ENCODE measurements at places on chromosomes 13 and 19. TPM values are rescaled to one million over a fixed set of nuclear protein-coding genes. Genes with fewer than 3 reads are reported as not detected.
A peak's percentile ranks its signal among the peaks of the same experiment; 100 is the strongest.

GRCh38 chr13:39521701-39522100 lies 81.3 kb downstream of the LHFPL6 start:
- peak; percentile 43 for DNase-seq

The ZNF675 gene
- 8.6 TPM for total RNA-seq

DNA sequence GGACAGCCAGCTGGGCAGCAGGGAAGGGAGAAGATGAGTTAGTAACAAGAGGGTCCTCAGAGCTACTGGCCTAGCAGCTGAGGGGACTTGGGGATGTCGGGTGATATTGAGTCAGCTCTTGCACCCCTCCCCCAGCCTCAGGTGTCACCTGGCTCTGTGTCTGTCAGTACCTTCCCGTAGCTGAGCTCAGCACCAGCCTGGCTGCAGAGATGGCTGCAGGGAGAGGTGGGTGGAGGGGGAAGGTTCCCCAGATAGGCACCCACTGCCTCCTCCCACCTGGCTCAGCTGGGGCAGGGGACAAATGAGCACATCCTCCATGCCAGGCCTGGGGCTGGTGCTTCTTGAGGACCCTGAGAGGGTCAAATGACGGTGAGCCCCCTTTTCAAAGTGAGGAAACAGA lies 6.8 kb upstream of the KPTN start:
- DNase-seq, result no peak

GRCh38 chr19:46066471-46066870 lies 25.7 kb upstream of the IGFL4 start:
- no peak for DNase-seq

DNA sequence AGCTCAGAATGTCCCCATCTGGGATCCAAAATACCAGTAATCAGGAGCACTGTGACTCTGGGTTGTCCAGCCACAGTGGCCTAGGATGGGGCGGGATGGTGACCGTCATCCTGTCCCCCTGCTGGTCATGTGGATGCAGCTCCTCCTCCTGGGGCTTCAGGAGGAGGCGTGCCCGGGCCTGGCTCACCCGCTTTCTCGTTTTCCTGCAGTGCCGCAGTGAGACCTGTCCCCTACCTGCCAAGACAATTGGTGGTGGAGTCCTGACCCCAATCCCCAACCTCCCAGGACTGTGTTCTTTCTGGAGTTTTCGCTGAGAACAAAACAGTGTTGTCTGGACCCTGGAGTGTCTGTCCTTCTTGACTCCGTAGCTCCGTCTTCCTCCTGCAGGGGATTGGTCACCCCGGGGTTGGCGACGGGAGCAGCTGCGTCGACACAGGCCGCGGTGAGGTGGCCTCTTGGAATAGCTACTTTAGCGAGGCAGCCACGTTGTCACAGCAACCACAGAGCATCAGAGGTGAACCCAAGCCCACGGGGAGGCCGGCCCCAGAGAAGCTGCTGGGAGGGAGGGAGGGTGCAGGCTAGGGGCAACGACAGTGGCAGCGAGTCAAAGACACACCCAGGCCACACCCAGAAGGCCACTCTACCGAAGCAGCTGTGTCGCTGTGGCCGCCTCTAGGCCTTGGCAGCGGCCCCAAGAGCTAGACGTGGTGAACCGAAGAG lies 10.2 kb upstream of the EMC10 start:
- peak; percentile 90 for DNase-seq

DNA sequence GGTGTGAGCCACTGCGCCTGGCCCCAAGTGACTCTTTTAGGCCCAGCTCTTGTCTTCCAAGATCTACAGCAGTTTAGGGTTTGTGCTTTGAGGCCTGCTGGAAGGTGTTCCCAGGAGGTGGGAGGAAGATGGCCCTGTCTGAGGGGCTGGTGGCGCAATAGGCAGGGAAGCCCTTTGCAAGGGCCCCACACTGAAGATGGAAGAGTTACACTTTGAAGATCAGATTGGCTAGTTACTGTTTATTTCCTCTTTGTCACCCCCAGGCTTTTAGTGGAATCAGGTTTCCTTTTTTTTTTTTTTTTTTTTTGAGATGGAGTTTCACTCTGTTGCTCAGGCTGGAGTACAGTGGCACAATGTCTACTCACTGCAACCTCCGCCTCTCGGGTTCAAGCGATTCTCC lies 1.9 kb upstream of the RABAC1 start:
- no peak for DNase-seq

The KLK10 gene
- not detected for total RNA-seq

DNA sequence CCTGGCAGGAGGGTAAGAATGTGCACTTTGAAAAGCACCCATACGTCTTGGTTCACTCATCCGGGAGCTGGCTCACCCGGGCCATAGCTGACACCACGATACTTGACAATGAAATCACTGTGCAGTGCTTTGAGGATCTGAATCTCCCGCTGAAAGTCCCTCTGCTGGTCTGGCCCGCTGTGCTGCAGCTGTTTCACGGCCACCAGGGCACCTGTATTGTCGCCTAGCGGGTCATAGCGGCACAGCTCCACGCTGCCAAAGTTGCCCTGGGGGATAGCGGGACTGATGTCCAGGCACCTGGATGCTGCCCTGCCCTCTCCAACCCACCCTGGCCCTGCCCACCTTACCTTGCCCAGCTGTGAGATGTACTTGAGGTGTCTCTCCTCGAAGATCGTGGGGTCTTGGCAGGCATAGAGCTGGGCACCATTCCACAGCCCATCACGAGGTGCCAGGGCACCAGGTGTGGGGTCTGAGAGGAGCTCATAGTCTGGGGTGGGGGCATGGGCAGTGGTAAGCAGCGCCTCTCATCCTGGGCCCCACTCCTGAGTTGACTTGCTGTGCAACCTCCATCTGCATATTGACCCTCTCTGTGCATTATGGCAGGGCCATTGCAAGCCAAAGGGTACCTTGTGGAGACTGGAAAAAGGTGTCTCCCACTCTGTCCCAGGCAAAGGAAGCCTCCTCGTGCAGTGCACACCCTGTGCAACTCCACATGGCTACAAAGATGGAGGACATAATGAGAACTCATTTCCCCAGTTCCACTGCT lies 11.3 kb upstream of the INSL3 start:
- no peak for DNase-seq

The PSG1 gene
- total RNA-seq, result 0.80 TPM

- DNase-seq, result no peak
These were observed 93.5 kb downstream of the ZDHHC20 start for GRCh38 chr13:21365574-21365973.

GRCh38 chr13:59607780-59608233 lies 555.9 kb downstream of the DIAPH3 start:
- no peak for DNase-seq

GRCh38 chr19:55463583-55464031 lies 944 bp downstream of the C19orf85 start:
- no peak for DNase-seq

DNA sequence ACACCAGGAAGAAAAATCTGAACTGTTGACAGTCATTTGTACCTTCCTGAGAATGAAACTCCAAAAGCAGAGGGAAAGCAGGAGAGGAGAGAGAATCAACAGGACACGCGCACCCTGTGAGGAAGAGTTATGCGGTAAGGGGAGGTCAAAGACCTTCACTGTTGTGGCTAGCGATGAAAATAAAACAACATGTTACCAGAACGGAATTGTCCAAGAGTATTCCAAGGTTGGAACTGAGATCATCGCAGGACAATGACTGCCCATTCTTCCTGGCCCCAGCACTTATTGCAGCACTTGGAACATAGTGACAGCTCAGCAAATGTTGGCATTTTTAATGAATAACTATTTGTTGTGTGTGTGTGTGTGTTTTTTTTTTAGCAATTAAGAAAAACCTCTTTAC lies 176.0 kb upstream of the TSC22D1 start:
- no peak for DNase-seq
